Hypothalamus (tissue), 51 donors: ENCODE measurements at places on chromosomes 11 and 22.

DNA sequence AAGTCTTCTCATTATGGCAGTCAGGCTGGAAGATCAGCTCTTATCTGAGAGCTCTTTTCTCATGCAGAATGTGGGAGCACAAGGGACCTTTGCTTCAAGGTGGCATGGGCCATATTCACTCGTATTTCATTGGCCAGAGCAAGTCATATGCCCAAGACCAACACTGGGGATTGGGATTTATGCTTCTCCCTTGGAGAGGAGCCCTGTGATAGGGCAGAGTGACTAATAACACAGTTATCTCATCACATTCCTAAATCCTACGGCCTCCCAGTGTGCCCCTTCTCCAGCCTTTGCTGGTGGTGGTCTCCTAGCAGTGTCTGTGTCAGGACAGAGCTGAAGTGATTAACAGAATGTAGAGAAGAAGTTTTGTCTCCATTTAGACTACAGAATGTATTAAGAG lies 48.6 kb downstream of the SYT9 start:
- no peak for DNase-seq

DNA sequence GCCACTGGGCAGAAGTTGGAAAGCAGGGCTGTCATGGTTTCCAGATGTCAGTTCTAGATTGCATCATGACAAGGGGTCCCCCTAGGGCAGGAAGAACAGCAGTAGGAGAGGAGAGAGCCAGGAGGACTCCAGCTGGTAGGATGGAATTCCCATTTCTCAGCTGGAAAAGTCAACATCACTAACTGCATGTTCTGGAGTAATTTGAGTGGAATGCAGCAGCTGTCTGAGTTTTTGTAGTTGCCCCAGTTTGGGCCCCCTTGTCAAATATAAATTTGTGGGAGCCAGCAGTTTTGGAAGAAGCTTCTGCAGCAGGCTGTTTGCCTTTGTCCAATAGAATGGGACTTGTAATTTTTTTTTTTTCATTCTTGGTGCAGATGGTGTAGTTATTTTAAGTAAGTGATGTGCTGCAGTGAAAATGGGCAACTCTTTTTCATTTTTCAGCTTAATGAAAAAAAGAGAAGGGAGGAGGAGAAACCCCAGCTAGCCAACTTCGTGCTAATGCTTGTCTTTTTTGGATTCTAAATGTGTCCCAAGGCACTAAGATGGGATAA lies 86.9 kb downstream of the LDLRAD3 start:
- no peak for DNase-seq

- DNase-seq: no peak
Observed at GRCh38 chr22:44191036-44191454, 10.3 kb downstream of the PARVG start.

GRCh38 chr11:121446752-121447156 lies 5.4 kb upstream of the SORL1 start:
- DNase-seq: no peak

- no peak for DNase-seq
Observed at GRCh38 chr11:80466570-80466969, 1025.7 kb upstream of the TENM4 start.

DNA sequence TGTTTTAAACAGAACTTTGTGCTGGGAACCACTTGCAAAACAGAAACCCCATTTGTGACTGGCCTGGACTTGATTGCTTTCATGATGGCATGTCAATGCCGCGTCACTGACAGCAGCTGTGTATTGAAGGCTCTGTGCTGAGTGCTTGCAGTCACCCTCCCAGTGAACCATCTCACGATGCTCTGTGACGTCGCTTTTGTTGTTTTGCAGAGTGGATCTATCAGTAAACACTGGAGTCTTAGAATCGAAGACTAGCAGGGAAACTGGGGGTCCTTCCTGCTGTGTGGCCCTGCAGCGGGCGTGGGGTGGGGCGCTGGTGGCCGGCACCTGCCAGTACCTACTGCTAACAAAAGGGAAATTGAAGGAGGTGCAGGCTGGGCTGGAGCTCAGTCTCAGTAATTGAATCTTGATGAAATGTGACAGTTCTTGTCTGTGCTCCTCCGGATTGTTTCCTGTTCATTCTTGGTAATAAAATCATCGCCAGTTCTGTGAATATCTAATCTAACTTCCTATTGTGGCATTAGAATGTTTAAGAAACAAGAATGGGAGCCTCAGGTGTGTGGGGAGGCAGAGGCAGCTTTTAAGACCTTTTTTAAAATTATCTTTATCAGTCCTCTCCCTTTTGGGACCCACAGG lies 50.5 kb upstream of the PARVG start:
- DNase-seq: no peak

GRCh38 chr11:36379653-36380052 lies 83.6 kb downstream of the PRR5L start:
- no peak for DNase-seq
